ENCODE measurements at places on chromosomes 7 and 10.

- DNase-seq: no peak
These were observed 5.8 kb downstream of the TBRG4 start for GRCh38 chr7:45105588-45106188.

DNA sequence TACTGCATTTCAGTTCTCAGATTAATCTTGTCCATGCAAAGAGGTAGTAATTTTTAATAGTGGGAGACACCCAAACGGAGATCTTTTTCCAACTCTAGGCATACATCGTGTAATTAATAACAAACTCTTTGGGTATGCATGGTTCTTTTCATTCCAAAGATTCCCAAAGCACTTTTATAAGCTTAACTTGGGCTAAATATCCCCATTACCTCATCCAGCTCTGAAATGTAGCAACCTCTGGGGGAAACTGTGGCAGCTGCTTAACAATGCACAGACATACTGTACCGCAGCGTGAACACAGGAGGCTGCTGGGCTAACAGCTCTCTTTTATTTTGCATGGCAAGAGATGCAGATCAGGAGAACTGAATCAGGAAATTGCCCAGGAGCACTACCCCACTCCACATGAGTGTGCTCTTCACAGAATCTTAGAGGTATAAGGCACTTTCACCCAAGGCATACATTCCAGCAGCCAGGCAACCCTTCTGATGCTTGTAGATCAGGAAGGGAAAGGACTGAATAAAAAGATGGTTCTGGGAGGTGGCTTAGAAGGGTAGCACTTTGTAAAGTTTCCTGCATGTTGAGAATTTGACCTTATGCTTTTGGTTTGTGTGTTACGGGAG is 114.4 kb upstream of the GLI3 start:
- DNase-seq: no peak

DNA sequence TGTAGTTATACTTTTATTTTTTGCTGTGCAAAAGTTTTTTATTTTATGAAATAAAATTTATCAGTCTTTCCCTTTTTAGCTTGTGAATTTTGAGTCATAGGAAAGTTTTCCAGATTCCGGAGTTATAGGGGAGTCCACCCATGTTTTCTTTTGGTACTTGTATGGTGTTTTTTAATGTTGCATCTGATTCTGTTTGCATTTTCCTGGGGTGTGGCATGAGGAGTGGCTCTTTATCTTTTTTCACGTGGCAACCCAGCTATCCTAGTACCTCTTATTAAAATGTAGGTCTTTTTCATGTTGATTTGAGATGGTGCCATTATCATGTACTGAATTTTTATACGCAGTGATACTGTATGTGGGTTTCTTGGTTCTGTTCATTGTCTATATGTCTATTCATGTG is 19.7 kb downstream of the EXOC6 start:
- no peak for DNase-seq

DNA sequence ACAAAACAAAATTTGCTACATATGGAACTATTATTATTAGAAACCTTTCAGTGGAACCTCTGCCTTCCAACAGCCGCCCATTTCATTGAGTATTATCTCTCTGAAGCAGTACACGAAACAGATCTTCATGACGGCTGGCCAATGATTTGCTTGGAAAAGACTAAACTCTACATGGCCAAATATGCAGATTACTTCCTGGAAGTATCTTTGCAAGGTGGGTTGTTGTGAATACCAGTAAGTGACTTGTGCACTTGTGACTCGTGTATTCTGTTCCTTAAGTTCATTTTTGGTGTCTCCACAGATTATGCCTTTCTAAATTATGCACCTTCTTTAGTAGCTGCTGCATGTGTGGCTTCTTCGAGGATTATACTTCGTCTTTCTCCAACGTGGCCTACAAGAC is 13.4 kb downstream of the CCNJ start:
- DNase-seq: no peak

DNA sequence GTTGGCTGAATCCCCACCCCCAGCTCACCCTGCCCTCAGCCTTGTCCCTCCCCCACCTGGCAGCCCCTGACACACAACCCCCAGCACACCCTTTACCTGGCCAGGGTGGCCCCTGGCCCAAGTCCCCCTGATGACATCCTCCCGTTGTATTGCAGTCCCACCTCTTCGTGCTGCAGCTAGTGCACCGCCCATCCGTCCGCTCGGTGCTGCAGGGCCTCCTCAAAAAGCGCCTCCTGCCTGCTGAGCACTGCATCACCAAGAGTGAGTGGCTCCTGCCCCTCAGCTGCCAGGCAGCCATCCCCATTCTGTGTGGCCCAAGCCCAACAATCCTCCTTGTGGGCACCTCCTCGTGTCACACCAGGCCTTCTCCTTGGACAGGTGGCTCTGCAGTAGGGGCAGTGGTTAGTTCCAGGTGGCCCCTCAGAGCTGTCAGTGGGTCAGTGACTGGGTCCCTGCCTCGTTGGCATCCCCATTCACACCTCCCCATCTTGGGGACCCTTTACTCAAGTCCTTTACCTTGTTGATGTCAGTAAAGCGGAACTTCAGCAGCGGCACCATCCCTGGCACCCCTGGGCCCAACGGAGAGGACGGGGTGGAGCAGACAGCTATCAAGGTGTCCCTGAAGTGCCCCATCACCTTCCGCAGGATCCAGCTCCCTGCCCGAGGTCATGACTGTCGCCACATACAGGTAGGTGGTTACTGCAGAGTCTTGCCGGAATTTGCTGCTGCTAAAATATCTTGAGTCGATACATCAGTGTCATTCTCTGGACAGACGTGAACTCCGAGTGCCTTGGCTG is 14.3 kb downstream of the ZMIZ2 start:
- no peak for DNase-seq

DNA sequence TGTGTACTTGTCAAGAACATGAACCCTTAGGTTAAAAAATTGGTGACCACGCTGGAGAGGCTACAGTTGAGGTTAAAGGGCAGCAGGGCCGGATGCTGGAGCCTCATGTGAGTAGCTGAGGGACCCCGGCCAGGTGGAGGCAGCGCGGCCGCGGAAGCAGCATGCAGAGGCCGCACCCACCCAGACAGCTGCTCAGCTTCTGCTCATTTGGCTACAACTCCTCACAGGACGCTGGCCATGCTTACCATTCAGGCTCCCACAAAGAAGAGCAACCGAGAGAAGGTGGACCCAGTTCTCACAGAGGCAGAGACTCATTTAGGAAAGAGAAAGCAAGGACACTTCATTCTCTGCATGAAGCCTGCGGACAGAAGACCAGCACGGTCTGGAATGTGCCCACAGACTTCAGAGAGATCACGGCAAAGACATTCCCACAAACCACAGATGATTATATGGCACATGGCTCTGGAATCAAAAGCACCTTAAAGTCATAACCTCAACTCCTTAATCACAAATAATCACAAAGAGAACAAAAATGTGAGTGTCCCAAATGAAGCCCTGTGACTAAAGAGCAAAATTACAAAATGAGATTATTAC is 94.4 kb downstream of the VOPP1 start:
- DNase-seq: no peak

GRCh38 chr10:131245475-131246059 is 66.0 kb downstream of the TCERG1L start:
- no peak for DNase-seq
